ENCODE measurements at places on chromosomes 1 and 21. TPM values are rescaled to one million over a fixed set of nuclear protein-coding genes. Genes with fewer than 3 reads are reported as not detected.

DNA sequence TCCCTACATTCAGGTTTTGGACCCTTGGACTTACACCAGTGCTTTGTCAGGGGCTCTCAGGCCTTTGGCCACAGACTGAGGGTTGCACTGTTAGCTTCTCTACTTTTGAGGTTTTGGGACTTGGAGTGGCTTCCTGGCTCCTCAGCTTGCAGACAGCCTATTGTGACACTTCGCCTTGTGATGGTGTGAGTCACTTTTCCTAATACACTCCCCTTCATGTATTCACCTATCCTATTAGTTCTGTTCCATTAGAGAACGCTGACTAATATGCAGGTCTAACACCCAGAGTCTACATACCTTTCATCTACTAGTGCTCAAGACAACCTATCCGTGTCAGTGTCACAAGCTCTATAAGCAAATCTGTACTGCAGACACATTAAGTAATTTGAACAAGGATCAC is 605.3 kb downstream of the KCNT2 start:
- no peaks in the 10 kb centered on the region for H3K27me3 ChIP-seq
- H3K27ac ChIP-seq, result no peak overlapping the region
- no peak for DNase-seq

DNA sequence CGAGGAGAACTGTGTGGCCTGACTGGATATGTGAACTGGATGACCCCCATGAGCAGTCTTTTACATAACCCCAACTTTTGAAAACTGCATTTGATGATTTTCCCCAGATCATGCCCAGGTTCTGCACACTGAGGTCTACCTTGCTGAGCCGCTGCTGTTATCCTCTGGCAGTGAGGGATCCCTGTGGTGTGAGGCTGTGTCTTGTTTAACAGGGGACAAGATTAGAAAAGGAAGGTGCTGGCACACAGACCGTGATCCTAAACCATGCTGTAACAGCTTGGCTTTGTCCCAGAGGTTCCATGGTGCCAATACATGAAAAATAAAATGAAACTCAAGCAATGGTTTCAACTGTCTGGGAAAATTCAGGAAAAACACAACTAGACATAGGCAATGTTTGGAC is 134.2 kb downstream of the ZZZ3 start:
- no peaks in the 10 kb centered on the region for H3K27me3 ChIP-seq
- no peaks in the 10 kb centered on the region for H3K36me3 ChIP-seq
- H3K4me1 ChIP-seq, result no peaks in the 10 kb centered on the region
- no peak overlapping the region for H3K27ac ChIP-seq
- peak; percentile 6 for DNase-seq
- no peak overlapping the region for H3K4me3 ChIP-seq

Gene SYPL2
- total RNA-seq, result 0.72 TPM

- H3K4me1 ChIP-seq, result peaks cover 71% of the 10 kb centered on the region
- no peak overlapping the region for H3K27ac ChIP-seq
- no peak for DNase-seq
- H3K4me3 ChIP-seq, result no peak overlapping the region
- H3K27me3 ChIP-seq, result no peaks in the 10 kb centered on the region
- H3K36me3 ChIP-seq, result peaks cover 37% of the 10 kb centered on the region
These were observed 64.1 kb downstream of the LRRN2 start for GRCh38 chr1:204621396-204621795.

GRCh38 chr1:180230416-180230790 is 339 bp downstream of the LHX4 start:
- peaks cover 53% of the 10 kb centered on the region for H3K4me1 ChIP-seq
- no peaks in the 10 kb centered on the region for H3K36me3 ChIP-seq
- peaks cover 96% of the 10 kb centered on the region for H3K27me3 ChIP-seq
- H3K27ac ChIP-seq, result no peak overlapping the region
- no peak for DNase-seq

Gene ZNF683
- total RNA-seq, result not detected

Gene ATXN7L2
- 7.1 TPM for total RNA-seq

Gene CD46
- 71.7 TPM for total RNA-seq

Gene ELAPOR1
- total RNA-seq, result 4.0 TPM

Gene OR2T6
- not detected for total RNA-seq

GRCh38 chr1:37703061-37703460 is 10.7 kb downstream of the CDCA8 start:
- no peaks in the 10 kb centered on the region for H3K27me3 ChIP-seq
- no peak overlapping the region for H3K4me3 ChIP-seq
- DNase-seq, result no peak
- H3K4me1 ChIP-seq, result no peaks in the 10 kb centered on the region
- H3K36me3 ChIP-seq, result peaks cover 29% of the 10 kb centered on the region
- H3K27ac ChIP-seq, result no peak overlapping the region

Gene FAM78B
- total RNA-seq, result 6.1 TPM

Gene PTCH2
- total RNA-seq, result 1.5 TPM

Gene ANKRD65
- total RNA-seq, result 6.7 TPM

Gene TMIGD3
- total RNA-seq, result 9.5 TPM

Gene C1orf185
- total RNA-seq, result not detected

DNA sequence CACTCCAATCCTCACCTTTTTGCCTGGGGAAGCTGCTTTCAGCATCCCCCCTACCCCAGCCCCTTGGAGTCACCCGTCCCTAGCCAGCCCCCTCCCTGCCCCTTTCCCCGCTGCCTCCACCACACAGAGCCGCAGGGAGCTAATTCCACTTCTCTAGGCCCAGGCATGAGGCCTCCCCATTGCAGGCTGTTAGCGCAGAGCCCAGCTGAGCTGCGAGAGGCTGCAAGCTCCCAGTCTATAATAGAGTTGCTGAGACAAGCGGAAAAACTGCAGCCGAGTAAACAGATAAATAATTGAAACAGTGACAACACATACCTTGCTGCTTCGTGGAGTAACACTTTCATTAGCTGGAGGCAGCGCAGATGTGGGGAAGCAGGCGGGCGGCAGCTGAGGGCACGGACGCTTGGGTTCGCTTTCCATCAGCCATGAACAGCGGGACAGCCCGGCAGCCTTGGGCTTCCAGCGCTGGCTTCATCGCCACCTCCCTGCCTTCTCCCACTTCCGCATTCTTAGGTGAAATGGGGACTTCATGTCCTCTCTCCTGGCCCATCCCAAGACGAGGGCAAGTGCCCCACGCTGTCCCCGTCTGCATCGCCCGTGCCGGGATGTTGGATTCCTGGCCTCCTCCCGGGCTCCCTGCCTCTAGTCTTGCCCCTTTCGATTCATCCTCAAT is 183.3 kb downstream of the IGSF21 start:
- peak; percentile 50 for DNase-seq
- peaks cover 2% of the 10 kb centered on the region for H3K27me3 ChIP-seq
- H3K36me3 ChIP-seq, result peaks cover 12% of the 10 kb centered on the region
- peaks cover 27% of the 10 kb centered on the region for H3K4me1 ChIP-seq
- no peak overlapping the region for H3K4me3 ChIP-seq

DNA sequence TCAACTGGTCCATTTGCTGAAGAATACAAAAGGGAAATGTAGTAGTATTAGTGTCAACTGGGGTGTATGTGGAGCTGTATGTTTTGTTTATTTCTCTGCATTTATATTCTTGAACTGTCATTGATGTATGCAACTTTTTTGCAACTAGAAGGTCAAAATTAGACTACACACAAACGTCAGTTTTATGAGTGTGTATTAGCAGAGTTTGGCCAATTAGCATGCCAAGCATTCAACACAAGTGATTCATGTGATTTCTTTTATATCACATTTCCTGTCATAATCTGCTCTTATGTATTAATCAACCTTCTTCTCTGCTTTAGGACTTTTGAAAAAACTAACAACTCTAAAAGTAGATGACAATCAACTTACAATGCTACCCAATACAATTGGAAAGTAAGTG is 211.1 kb downstream of the LRRC40 start:
- H3K27ac ChIP-seq, result no peak overlapping the region
- H3K36me3 ChIP-seq, result no peaks in the 10 kb centered on the region
- no peak for DNase-seq

GRCh38 chr1:177998696-177999631 is 29.1 kb upstream of the SEC16B start:
- no peaks in the 10 kb centered on the region for H3K36me3 ChIP-seq
- no peaks in the 10 kb centered on the region for H3K27me3 ChIP-seq
- no peak for DNase-seq
- H3K4me1 ChIP-seq, result no peaks in the 10 kb centered on the region

Measured in spinal cord (tissue), 10 donors.